Epithelial cell of esophagus (primary cell): ENCODE measurements at places on chromosomes 2 and 18.

- no peak for DNase-seq
Measured at GRCh38 chr18:12334366-12334808, 26.3 kb downstream of the TUBB6 start.

DNA sequence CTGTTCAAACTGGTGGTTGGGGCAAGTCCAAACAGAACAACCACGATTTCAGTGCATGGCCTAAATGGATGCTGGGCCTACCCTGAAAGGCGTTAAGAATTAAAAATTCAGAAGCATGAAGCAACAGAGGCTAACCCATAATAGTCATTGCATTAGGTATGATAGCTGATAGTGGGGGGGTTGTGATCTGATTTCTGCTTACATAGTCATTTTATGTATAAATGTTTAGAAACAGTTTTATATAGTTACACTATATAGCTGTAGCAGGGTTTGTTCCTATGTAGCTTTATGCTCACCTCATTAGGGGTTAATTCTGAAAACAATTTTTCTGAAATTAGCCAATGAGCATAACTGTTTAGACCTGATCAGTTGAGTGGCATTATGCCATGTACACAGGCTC, 9.6 kb downstream of the TAF1B start:
- DNase-seq, result no peak

DNA sequence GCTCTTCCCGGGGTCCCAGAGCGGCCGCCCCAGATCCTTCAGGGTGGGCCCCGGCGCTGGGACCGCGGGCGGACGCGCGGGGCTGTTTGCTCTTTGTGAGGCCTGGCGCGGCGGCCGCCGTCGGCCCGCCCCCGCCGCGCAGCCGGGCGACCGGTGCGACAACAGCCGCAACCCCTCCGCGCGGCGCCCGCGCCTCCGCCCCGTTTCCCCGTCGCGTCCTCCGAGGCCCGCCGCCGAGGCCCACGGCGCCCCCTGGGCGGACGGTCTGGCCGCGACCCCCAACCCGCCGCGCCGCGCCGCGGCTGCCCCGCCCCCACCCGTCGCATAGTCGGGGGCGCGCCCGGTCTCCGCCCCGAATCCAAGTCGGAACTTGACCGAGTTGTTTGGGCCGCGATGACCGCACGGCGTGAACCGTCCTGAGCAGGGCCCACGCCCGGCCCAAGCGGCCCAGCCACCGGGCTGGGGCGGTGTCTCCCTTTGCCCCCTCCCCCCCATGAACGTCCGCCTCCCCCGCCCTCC, 448 bp downstream of the YPEL5 start:
- peak; percentile 49 for DNase-seq

- DNase-seq, result no peak
Measured at GRCh38 chr18:32173654-32174053, 16.2 kb upstream of the MEP1B start.

DNA sequence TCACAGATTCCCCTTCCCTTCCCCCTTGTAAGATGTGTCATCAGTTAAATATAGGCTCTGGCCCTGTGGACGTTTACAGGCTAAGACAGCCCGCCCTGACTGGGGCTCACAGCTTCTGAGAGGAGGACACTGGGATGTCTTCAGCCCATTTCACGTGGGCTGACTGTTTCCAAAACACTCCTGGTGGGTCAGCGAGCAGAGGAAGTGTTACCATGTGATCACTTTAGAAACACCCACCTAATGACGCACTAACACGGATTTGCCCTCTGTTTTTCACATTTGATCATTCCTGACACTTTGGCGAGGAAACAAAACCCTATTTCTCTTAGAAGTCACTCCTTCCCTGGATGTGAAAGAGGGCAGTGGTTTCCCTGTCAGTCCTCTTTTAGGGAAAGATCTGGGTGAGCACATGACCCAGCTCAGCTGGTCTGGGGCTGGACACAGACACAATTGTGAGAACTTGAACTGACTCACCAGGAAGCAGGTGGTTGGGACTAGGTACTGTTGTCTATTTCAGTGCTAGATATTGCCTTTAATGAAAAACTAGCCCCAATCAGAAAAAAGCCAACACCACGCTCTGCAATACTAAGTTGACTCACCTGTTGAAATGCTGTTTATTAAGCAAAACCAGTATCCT, 38.8 kb downstream of the BMP10 start:
- DNase-seq, result peak; percentile 65

GRCh38 chr2:151619337-151619989, 114.8 kb downstream of the NEB start:
- DNase-seq, result peak; percentile 14

GRCh38 chr2:174603280-174603679, 5.7 kb upstream of the WIPF1 start:
- peak; percentile 76 for DNase-seq

DNA sequence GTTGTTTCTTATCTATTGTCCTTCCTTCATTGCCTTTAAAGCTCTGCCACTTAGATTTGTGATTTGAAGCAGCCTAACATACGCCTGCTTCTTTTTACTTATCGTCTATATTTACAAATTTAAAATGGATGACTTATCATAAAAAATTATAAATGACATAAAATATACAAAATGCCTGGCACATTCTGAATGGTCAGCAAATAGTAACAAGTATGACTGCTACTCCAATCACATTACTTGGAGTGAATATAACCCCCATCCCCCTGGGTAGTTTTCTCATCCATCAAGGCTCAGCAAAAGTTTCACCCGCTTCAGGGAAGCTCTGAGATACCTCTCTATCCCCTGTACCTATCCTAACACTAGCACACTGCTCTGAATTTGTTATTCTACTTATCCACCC, 708.9 kb downstream of the ERBB4 start:
- DNase-seq, result no peak

- DNase-seq, result no peak
Measured at GRCh38 chr2:36147670-36148390, 207.7 kb upstream of the CRIM1 start.

DNA sequence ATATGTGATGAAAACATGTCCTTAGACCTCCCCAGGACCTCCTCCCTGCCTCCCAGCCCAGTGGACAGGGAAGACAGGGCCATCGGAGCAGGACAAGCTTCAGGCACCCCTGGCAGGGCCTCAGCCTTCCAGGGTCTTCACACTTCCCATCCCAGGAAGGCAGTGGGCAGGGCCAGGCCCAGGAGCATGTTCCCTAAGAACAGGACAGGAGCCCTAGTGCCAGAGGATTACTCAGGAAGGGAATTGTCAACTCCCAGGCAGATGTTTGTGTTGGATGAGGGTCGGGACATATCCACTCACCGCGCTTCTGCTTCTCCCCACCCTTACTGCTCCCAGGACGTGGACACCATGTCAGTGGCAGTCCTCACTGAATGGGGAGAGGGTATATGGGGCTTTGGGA, 138.9 kb downstream of the TNS1 start:
- no peak for DNase-seq

DNA sequence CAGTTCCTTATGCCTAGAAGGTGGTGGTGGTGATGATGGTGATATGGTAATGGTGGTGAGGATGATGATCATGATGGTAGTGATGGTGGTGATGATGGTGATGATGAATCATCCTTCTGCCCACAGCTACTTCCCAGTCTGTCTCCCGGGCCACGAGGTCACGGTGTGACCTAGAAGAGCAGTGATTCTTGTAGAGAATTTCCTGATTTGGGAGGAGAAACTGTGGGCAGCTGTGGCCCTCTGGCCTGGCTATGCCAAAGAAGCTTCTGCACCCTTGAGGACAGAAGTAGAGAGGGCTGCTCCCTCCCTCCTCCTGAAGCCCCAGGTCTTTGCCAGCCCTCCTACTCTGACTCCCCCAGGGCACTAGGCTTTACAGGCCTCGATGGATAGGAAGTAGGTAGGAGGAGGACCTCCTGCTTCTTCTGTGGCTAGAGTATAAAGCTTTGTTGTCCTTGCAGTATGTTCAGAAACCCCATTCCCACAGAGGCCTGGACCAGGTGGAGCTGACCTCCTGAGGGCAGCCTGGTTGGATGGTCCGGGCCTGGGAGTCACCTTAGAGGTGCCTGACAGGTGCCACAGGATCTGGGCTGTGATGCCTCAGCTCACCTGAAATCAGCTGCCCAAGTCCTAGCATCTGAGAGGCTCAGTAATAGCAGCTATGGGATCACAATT, 57.9 kb upstream of the EPAS1 start:
- DNase-seq, result no peak

DNA sequence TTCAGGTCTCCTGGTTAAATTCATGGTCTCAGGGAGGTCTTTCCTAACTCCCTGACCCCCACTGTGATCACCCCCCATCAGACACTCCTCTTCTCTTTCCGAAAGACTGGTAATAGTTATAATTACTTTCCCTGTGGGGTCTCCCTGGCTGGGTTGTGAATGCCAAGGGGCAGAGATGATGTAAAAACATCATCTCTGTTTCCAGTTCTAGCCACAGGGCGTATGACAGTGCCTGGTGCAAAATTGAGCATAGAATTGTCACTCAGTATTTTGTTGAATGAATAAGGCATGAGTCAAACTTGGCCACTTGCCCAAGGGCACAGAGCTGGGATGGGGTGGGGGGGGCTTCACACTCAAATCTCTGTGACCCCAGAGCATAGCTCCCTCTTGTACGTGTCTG, 65.2 kb downstream of the LTBP1 start:
- DNase-seq, result peak; percentile 33

- no peak for DNase-seq
Measured at GRCh38 chr18:46488471-46489213, 168.4 kb downstream of the LOXHD1 start.
